ENCODE measurements at places on chromosomes 16 and 17. TPM values are rescaled to one million over a fixed set of nuclear protein-coding genes. Genes with fewer than 3 reads are reported as not detected.

Gene GNAO1
- not detected for total RNA-seq

Gene TMEM219
- 99.4 TPM for total RNA-seq

Gene SPATA32
- not detected for total RNA-seq

Gene CBFA2T3
- total RNA-seq = not detected

Gene CLEC19A
- total RNA-seq = not detected

Gene KCTD19
- 0.44 TPM for total RNA-seq

Gene CMTM2
- not detected for total RNA-seq

Gene FAM20A
- not detected for total RNA-seq

Gene SDR42E1
- total RNA-seq = 0.07 TPM

Gene CCT6B
- 0.78 TPM for total RNA-seq

Gene KRTAP9-2
- total RNA-seq = not detected

Gene RNF222
- not detected for total RNA-seq

Gene TNS4
- total RNA-seq = not detected

Gene DNAJA2
- total RNA-seq = 57.5 TPM

Gene KIFC3
- total RNA-seq = 62.2 TPM

Gene KRTAP4-1
- not detected for total RNA-seq

Gene ALOX12B
- total RNA-seq = not detected

Gene ZNF174
- 7.4 TPM for total RNA-seq

Gene CASKIN1
- total RNA-seq = 0.58 TPM

Gene C16orf54
- total RNA-seq = not detected

Gene TP53
- total RNA-seq = 128 TPM

Gene LGALS3BP
- 0.76 TPM for total RNA-seq

Gene RAB11FIP4
- 0.92 TPM for total RNA-seq

Gene DUSP14
- total RNA-seq = 36.4 TPM

Gene PDE6G
- total RNA-seq = 1.8 TPM

Gene IFI35
- 9.4 TPM for total RNA-seq

Gene PRAC1
- total RNA-seq = not detected

Gene GGT6
- not detected for total RNA-seq

Gene GAN
- total RNA-seq = 12.2 TPM

Gene CLEC3A
- total RNA-seq = not detected

Gene TCAP
- total RNA-seq = 0.93 TPM

Gene TEKT5
- total RNA-seq = not detected

Gene PSMC3IP
- 20.8 TPM for total RNA-seq

Gene KRTAP4-8
- not detected for total RNA-seq
